ENCODE measurements at places on chromosomes 4 and X.
A peak's percentile ranks its signal among the peaks of the same experiment; 100 is the strongest.

DNA sequence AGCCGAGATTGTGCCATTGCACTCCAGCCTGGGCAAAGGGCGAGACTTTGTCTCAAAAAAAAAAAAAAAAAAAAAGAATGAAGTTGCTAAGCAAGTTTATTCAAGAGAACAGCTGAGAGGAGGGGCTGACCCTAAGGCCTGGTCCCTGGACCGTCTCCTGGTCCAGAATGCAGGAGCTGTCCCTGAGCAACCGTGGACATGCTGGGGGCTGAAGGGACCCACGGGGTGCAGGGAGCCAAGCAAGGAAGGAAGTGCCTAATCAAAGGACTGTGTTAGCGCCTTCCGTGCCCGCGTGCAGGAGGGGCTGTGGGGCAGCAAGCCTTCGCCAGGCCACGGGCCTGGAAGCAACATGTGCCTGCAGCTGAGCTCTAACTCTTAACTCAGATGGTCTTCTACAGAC is 39.1 kb upstream of the CDKN2AIP start:
- no peak for DNase-seq

- no peak for DNase-seq
These were observed 18.1 kb downstream of the USP46 start for GRCh38 chr4:52640808-52641565.

DNA sequence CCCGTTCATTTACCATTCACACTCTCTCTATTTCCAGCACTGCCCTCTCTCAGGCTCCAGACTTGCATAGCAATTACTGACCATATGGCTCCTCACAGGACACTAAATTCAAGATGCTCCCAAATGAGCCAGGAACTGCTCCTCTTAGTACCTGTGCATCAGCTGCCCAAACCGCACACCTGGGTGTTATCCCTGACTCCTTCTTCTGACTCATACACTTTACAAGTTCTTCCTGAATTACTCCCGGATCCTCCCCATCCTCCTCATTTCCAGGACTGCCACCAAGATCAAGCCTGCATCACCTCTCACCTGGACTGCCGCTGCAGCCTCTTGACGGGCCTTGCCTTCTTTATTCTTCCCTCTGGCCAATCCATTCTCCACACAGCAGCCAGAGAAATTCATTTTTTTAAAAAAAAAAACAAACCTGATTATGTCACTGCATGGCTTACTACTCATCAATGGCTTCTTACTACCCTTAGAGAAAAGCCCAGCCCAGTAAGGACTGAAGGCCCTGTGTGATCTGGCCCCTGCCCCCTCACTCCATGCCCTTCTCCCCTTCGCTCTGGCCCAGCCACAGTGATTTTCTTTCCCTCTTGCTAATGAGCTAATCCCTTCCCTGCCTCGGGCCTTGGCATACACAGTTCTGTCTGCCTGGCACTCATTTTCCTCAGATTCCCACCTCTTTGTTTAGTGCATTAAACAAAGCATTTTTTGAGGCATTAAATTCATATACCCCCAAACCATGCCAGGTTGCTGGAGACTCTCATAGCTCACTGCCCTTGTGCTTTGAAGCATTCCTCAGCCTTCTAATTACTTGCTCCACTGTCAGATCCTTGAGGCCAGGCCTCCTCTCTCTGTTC is 92.0 kb downstream of the PDGFRA start:
- DNase-seq = no peak

DNA sequence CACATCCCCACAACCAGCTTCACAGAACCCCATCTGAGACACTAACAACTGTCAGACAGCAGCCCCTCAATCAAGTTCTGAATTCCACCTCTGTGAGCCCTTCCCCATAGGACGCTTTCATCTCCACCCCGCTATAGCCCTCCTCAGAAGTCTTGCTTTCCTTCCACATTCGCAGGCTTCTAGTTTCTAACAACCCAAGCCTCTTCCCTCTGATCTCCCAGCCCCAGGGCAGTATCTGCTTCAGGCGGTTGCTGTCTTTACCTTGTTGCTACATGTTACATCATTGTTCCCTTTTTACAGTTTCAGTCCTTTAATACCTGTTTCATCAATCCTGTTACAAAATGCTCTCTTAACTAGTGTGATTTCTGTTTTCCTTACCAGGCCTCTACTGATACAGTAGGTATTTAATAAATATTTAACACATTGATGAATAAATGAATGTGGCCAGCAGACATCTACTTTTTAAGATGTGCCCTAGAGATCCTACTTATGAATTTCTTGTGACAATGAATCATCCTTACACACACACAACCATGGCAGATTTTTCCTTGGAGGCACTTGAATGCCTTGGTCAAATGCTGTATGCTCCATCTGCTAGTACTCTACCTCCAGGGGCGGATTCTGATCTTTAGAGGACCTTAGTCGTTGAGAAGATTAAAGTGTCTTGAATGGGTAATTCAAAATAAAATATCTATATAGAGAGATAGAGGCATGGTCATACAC is 164.7 kb upstream of the SLIT2 start:
- DNase-seq = no peak

DNA sequence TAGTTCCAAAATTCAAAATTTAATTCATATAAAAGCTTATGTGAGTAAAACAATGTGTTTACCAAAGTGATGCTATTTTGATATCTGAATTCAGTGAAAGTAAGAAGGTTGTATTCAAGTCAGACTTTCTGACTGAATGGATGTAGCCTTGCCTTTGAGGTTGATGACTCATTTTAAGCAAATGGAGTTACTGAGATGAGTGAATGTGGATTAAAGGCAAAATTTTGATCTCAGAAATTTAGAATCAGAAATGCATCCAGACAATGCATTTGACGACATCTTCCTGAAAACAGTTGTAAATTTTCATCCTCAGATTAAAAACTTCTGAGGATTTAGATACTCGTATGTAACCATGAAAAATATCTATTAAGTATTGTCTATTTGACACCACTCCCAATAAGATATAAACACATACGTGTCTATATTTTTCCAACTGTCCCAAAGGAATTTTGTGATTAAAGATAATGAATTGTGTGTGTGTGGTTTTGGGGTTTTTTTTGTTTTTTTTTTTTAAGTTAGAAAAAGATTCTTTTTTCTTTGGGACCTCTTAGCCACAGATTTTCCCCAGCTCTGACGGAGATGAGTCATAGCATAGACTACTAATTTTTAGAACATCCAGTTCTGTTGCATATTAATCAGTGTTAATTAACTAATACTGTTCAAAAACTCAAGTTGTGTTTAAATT is 34.4 kb downstream of the NFKB1 start:
- DNase-seq = peak; percentile 58

DNA sequence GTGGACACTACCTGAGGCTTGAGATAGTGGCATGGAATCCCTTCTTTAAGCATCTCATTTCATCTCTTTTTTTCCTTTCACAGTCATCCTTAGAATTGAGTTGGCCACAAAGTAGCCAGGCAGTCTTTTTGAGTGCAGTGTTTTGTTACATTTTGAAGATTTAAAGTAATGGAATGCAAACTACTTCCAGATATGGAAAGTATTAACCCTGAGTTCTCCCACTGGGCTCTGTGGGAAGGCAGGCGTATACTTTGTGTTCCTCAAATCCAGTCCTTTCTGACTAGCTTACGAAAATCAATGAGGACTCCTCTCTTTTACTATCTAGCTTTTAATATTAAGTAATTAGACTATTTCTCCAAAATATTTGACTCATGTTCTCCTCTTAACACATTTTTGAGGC is 29.9 kb downstream of the PCDH10 start:
- no peak for DNase-seq

DNA sequence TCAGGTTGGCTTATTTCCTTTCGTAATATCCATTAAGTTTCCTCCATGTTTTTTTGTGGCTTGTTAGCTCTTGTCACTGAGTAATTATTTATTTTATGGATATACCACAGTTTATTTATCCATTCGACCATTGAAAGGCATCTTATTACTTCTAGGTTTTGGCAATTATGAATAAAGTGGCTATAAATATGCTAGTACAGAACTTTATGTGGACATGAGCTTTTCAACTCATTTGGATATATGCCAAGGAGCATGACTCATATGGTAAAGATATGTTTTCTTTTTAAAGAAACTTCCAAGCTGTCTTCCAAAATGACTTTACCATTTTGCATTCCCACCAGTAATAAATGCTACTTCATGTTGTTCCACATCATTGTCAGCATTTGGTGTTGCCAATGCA is 803.6 kb downstream of the GLUD2 start:
- no peak for DNase-seq

- peak; percentile 10 for DNase-seq
These were observed 17.0 kb upstream of the TMEM144 start for GRCh38 chr4:158193171-158193749.

- no peak for DNase-seq
These were observed 12.1 kb upstream of the F9 start for GRCh38 chrX:139518475-139518874.

DNA sequence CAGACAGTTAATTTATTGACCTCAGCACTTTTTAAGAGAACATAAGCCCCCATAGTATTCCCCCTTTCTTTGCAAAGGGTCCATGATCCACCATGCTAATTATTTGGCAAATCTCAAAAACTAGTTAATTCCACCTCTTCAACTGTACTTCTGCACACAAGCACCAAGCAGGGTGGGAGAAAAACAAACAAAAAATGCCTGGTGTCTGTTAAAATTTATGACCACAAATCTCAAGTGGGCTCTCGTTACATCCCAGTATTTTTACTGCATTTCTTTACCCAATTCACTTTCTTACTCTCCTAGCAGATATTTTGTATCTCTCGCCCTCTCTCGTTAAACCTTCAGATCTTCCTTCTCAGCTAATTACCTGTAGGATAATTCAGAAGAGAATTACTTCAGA is 6.1 kb downstream of the ARSJ start:
- DNase-seq = no peak

- no peak for DNase-seq
These were observed 708.1 kb downstream of the GLUD2 start for GRCh38 chrX:121755541-121755940.

DNA sequence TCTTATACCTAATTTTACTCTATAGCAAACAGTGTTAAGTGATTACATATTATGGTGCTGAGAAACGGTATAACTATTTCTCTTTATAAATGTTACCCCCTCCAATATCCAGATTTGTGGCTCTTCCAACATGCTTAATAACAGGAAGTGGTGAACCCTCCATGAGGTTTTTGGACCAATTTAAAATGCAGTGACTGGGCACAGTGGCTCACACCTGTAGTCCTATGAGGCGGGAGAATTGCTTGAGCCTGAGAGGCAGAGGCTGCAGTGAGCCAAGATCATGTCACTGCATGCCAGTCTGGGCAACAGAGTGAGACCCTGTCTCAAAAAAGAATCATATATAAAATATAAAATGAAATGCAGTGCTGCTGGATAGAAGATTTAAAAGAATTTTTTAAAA is 137.3 kb downstream of the MGST2 start:
- DNase-seq = no peak

GRCh38 chr4:14008494-14008893 is 381.0 kb upstream of the BOD1L1 start:
- DNase-seq = no peak

- no peak for DNase-seq
These were observed 78.9 kb upstream of the UNC5C start for GRCh38 chr4:95627709-95628108.

DNA sequence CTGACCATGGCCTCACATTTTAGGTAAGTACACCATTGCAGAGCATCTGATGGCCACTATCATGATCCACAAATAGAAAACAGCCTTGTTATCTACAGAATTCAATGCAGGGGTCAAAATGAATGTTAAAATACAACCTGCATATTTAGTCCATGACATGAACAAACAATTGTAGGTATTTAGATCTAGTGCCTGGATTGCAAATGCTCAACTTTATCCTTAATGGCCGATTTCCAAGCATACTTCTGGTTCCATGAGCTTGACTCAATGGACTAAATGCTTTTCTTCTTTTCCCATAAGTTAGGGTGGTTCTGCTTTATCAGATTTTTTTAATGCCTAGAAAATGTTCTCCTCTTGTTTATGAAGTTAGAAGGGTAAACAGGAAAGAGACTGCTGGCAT is 139.2 kb upstream of the TTC29 start:
- DNase-seq = no peak

DNA sequence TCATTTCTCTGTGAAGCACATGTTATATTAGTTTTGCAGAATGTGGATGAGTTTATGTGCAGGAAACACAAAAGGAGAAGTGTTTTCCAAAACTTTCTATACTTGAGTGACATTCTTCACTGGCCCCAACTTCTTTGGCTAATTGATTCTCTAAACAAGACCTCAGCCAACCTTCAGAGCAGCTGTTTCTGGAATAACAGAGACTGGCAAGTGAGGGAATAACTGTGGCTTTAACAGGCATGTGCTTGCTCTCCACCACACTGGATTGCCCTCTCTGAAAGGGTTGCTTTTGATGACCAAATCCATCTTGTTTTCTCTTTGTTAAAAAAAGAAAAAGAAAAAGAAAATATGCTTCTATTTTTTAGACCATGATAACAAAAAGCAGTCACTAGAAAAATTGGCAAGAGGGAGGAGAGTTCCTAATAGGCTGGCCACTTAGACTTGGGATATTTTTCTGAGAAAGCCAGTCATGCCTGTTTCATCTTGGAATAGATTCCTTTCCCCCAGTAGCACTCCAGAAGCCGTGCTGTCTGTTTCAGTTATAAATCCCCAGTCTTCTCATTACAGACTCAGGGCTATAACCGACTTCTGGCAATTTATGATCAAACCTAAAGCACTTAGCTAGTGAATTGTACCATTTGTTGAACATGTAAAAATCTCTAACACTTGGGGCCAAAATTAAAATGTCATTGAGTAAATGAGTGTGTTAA is 295.0 kb upstream of the NR3C2 start:
- no peak for DNase-seq

GRCh38 chrX:138723301-138723700 is 11.8 kb upstream of the FGF13 start:
- DNase-seq = no peak
